ENCODE measurements at places on chromosomes 12 and 14.

DNA sequence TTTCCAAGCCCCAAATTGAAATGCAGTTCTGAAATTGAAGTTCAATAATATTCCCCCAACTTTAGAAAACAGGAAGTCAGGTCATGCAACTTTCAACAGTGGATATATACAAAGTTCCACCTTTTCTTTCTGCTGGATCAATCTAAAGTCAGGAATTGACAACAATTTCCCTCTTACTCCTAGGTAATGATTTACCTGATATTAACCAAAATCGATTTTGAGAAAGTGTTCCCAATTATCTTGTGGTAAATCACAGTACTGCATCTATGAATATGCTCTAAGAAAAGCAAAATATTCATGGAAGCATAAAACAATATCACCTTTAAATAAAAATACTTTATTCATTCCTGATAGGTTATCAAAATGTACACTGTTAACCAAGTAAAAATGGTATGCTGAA, 28.4 kb downstream of the BDKRB1 start:
- DNase-seq: no peak

DNA sequence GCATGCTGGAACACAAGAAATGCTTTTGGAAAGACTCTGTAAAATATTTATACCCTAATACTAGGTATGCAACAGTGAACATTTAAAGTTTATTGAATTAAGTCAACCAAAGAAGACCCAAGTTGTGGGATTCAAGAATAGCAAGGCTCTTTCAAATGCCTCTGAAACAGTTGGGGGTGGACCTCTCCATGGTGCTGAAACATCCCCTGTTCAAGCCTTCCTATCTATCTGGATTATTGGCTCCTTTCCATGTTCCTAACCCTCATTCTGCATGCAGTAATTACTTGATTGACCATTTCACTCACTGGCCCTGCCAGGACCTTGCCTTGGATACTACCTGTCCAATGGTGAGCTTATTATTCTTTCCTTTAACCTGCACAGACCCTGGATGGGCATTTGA, 349.7 kb downstream of the NRXN3 start:
- no peak for DNase-seq

GRCh38 chr12:53218551-53219291, 11.7 kb upstream of the ITGB7 start:
- no peak for DNase-seq

GRCh38 chr14:76169776-76170175, 18.1 kb downstream of the GPATCH2L start:
- DNase-seq: no peak

DNA sequence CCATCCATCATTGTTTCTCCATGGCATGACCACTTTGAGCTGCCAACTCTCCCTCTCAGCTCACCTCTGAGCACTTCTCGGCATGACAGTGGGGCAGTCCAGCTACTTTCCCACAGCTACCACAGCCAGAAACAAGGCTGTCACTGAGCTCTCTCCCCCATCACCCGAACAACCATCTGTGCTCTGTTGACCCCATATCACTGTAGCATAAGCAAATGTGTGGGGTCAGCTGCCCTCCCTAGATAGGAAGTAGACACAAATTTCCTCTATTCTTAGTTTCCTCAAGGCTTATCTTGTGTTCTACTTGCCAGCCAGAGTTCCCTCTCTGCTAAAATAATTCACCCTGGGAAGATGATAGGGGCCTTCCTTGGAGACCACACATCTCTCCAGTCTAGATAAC, 82.6 kb upstream of the FUT8 start:
- DNase-seq: no peak

GRCh38 chr12:120118321-120119061, 1.9 kb upstream of the RAB35 start:
- no peak for DNase-seq

DNA sequence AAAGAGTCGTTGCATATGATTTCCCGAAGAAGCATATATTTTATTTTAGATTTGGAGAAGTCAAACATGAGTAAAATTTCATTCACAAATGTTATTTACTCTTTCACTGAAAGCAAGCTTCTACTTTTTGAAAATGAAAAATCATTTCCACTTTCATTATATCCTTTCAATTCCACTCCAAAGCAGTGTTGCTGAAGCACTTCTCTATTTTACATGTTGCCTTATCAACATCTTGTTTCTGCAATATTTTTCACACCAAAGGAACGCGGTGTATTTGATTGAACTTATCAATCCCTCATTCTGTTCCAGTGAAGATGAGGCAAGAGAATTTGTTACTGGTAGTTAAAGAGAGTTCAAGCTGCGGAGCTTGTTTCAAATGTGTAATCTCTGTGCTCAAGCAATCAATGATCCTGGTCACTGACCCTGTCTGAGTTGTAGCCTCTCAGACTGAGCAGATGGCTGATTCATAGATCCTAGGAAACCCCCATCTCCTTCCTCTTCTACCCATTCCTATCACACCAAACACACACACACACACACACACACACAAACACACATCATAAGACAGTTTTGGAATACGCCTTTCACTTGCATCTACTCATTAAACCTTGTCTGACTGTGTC, 236.2 kb upstream of the FLRT2 start:
- DNase-seq: no peak

- no peak for DNase-seq
Measured at GRCh38 chr12:53999559-54000115, 324 bp upstream of the HOXC9 start.

DNA sequence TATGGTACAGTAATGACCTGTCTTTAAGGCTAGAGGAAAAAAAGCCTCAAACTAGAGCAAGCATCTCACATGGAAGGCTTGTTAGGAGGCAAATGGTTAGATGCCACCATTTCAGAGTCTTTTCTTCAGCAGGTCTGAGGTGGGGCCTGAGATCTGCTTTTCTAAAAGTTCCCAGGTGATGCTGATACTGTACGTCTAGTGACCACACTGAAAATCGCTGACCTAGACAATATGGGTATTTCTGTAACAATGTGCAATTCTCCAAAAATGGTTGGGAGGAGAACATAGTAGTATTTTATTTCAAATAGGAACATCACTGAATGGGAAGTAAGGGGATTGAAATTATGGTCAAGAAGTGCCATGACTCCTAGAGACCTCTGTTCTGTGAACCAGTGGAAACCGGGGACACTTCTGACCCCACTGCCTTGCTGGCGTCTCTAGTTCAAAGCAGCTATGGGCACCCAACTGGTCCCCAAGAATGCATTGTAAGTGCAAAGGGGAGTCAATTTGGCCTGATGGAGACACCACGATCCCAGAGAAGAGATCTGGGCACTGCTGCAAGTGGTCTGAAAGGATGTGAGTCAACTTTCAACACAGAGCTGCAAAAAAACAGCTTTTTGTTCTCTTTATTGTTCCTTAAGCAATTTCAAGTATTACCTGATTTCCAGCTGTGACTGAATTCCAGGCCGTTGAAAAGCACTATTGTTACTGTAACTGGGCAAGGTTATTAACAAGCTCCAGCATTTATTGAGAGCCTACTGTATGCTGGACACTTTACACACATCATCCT, 54.4 kb upstream of the PLEKHG7 start:
- no peak for DNase-seq

DNA sequence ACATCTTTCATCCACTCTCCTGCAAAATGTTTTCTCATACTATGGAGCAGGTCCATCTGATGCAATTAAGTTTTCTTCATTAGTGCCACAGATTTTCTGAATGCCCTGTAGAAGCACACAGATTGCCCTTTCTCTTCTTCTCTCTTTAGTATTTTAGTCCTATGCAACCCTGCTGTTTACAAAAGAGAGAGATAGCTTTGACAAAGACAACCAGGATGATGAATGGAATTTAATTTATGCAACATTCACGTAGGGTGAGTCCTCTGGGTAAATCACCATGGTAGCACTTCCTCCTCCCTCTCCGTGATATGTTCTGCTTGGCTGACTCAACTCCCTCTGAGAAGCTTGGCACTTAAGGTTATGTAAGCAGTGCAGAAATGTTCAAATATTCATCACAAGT, 400.9 kb upstream of the PDE3A start:
- DNase-seq: no peak

GRCh38 chr12:67794161-67794560, 145.6 kb downstream of the DYRK2 start:
- DNase-seq: no peak

GRCh38 chr14:53786045-53786444, 170.6 kb downstream of the BMP4 start:
- DNase-seq: no peak

GRCh38 chr12:89185889-89186288, 166.4 kb downstream of the DUSP6 start:
- no peak for DNase-seq

GRCh38 chr12:40020261-40020691, 85.6 kb downstream of the SLC2A13 start:
- DNase-seq: no peak

- no peak for DNase-seq
Measured at GRCh38 chr14:91898372-91898771, 31.0 kb upstream of the TC2N start.

- DNase-seq: no peak
Measured at GRCh38 chr12:42525444-42525843, 64.1 kb downstream of the PRICKLE1 start.

GRCh38 chr14:61476105-61476753, 154.8 kb downstream of the PRKCH start:
- DNase-seq: no peak

DNA sequence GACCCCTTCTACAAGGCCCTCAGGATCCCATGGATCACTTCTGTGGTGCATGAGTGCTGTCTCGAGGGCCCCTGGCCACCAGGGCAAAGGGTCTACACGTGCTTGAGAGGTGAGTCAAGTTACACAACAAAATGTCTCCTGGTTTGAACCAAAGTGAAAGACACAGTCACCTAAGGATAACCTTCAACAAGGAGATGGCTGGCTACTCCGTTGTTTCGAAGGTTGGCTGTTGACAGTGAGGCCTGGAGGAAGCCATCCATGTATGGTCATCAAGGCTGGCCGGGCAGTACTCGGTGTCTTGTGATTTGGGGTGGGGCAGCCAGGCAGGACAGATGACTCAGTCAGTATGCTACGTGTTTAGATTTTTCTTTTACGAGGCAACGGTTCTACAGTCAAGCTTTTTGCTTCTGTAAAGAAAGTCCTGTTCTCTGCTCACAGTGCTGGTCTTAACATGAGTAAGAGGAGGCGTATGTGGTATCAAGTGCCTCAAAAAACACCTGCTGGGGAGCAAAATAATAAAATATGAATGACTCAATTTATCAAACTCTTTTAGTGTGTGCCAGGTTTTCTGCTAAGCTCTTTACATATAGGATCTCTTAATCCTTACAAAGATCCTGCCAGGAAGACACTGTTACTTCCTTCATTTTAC, 18.0 kb upstream of the NT5DC3 start:
- no peak for DNase-seq

- DNase-seq: no peak
Measured at GRCh38 chr12:122297494-122297893, 31.2 kb upstream of the VPS33A start.

GRCh38 chr12:29582146-29582545, 84.7 kb upstream of the OVCH1 start:
- DNase-seq: no peak

- no peak for DNase-seq
Measured at GRCh38 chr12:57221169-57221917, 4.7 kb downstream of the NXPH4 start.

DNA sequence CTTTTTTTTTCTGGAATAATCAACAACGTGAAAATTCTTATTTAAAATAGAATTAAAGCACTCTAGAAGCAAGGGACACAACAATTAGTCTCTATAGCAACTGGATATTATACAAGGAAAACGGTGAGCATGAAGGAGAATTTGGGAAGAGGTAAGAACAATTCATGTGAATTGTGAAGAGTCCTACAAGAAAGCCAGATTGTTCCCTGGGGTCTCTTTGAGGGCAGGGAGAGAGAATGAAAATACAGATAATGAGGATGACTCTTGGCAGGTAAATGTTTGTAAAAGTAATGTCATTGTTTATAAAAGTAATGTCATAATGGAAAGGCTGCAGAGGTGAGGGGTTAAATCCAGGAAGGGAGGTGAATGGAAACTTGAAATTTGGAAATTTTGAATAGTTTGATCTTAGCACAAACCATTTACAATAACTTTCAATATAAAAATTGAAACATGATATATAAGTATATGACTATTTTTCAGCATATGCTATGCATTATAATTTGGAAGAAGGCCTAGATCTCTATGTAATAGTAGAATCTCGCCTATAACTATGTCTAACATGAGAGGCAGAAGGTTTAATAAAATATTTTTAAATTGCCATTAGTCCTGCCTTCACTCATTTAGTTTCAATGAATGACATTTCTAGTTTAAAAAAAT, 378.8 kb upstream of the DCN start:
- no peak for DNase-seq

DNA sequence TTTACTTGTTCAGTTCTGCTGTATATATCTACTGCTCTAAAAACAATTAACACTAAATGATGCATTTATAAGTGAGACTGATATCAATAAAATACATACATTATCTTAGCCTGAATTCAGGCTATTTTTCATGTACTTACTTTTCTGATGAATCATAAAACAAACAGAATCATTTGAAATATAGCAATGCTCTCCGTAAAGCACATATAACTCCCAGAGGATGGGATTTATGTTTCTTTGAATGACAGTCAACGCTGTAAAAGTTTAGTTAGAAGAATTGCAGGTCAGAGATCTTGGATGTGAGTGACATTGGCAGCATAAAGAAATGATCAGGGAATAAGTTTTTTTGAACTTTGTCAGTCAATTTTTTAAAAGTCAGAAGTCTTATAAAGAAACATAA, 740.2 kb upstream of the NOVA1 start:
- no peak for DNase-seq

DNA sequence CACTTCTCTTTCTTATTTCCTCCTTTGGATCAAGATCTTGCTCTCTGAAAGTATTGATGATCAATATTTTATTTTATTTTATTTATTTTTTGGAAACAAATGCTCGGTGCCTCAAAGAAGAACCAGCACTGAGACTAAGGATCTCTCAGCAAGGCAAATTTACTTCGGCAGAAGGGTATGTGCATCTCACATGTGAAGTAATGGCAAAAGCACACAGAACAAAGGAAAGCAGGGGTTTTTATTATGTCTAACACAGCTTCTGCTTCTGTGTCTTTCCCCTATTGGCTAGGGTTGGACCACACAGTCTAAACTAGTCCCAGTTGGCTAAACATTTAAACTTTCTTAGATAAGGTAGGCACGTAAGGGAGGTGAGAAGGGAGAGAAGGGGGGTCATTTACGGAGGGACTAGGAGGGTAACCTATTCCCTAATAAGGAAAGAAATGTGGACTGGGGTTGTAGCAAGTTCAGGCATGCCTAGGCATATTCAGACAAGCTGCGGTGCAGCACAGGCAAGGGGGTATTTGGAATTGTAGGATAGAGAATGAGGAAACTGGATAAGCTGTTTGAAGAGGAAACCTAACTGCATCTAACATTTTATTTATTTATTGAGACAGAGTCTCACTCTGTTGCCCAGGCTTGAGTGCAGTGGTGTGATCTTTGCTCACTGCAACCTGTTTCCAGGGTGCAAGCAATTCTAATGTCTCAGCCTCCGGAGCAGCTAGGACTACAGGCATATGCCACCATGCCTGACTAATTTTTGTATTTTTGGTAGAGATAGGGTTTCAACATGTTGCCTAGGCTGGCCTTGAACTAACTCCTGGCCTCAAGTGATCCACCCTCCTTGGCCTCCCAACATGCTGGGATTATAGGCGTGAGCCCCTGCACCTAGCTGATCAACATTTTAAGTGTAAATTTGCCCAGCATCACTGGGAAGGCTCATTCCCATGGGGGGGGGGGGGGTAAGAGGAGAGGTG, 90.0 kb upstream of the EIF5 start:
- no peak for DNase-seq

All from NCI-H524 treated with DMSO at 0.1 percent for 48 hours (cell line).